ENCODE measurements at places on chromosomes 6 and 20. TPM values are rescaled to one million over a fixed set of nuclear protein-coding genes. Genes with fewer than 3 reads are reported as not detected.
A peak's percentile ranks its signal among the peaks of the same experiment; 100 is the strongest.

- no peak for DNase-seq
Measured at GRCh38 chr6:158313989-158314388, 1.7 kb downstream of the TULP4 start.

- DNase-seq: no peak
Measured at GRCh38 chr20:18609741-18610140, 21.9 kb downstream of the DTD1 start.

- DNase-seq: no peak
Measured at GRCh38 chr20:36466089-36466488, 75.2 kb upstream of the MYL9 start.

DNA sequence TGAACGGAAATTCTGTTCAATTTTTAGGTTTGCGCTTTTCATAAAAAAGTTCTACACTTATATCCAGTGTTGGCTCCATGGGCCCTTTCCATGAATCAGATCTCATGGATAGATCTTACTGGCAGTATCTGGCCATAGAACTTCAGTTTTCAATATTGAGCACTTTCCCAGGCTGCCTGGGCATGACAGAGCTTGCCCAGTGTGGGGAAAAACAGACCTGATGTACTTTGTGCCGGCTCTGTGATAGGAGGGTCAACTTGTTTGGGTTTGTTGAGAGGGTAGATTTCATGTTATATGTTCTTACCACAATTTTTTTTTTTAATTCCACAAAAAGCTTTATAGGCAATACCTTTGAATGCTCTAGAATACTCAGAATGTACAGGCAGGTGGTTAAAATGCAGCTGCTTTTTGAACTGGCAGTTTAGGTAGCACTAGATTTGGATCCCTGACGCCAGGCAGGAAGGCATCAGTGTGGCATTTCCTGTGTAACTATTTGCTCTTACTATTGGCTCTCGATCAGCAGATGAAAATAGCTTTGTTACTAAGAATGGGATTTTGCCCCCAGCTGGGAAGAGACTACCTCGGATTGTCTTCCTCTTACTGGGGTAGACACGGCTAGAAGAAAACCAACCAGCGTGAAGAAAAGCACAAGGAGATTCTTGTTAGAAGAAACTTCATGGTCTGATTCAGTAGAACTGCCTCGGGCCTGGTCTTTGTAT, 404.9 kb upstream of the SOX4 start:
- no peak for DNase-seq

DNA sequence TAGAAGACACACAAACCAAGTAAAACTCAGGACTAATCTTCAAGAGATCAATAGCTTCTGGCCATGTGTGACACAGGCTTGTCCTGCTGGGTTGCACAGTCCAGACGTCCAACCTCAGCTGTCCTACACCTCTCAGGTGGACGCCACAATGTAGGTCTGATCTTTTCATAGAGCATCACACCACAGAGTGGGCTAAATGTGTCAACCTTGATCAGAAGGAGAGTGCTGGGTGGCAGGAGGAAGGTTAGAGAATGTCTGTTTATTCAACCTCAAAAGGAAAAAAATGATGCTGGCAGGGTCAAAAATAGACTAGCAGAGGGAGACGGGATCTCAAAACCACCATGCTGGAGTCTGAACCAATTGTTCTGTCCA, 41.7 kb downstream of the GFOD1 start:
- DNase-seq: no peak

DNA sequence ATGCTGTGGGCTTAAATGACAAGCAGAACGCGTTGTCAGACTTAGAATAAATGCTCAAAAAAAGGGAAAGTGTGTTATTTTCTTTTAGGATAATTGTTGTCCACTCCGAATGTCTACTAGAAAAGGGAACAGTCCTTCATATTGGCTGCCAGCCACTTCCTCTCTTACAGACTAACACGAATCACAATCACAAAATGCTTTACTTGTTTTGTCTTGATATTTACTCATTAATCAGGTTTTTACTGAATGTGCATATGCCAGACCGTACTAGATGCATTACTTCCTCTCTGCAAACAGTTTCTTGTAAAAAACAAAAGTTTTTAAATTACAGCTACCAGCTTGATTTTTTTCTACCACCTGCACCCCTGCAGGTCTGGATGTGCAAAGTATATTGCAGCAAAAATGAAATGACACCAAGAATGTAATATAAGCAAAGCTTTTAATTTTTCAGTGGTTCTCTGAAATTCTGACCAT, 821 bp downstream of the DHX35 start:
- DNase-seq: no peak

DNA sequence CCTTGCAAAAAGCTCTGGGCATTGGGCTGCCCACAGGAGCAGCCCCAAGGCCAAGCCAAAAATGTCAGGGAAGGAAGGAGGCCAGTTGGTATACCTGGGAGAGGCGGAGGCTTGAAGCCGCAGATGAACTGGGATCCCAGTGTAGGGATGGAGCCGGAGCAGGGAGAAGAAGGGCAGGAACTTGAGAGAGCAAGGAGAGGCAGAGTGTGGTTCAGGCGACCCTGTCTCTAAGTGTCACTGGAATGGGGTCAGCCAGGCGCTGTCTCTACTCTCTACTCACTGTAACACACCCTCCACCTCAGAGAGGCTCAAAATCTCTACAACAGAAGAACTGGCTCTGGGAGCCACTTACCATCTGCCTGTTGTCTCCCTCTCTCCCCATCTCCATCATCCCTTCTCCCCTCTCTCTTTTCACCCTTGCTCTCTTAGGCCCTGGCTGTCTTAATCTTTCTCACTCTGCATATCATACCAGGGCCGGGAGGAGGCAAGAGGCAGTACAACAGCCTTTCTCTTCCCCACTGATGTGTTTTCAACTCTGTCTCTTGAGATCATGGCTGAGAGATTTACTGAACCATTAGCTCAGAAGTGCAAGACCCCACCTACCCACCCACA, 93.3 kb downstream of the CRYBG1 start:
- DNase-seq: no peak

DNA sequence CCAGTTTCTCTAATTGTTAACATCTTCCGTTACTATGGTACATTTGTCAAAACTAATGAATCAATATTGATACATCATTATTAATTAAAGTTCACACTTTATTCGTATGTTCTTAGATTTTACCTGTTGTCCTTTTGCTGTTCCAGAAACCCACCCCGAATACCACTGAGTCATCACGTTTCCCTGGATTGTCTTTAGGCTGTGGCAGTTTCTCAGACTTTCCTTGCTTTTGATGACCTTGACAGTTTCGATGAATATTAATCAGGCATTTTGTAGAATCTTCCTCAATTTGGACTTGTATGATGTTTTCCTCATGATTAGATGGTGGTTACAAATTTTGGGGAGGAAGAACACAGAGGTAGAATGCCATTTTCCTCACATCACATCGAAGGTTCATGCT, 39.1 kb upstream of the AIG1 start:
- DNase-seq: no peak

- no peak for DNase-seq
Measured at GRCh38 chr6:154345811-154346210, 10.8 kb downstream of the IPCEF1 start.

- no peak for DNase-seq
Measured at GRCh38 chr6:80456724-80457438, 350.4 kb downstream of the BCKDHB start.

DNA sequence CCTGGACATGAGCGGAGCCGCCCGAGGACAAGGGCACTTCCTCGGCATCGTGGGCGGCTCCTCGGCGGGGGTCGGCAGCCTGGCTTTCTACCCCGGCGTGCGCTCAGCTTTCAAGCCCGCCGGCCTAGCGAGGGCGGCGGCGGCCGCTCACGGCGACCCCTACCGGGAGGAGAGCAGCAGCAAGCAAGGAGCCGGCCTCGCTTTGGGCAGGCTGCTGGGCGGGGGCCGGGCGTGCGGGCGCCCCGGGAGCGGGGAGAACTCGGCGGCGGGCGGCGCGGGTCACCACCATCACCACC, 6.7 kb downstream of the PRDM13 start:
- peak; percentile 84 for DNase-seq

GRCh38 chr20:47493963-47494293, 7.8 kb upstream of the NCOA3 start:
- DNase-seq: no peak

GRCh38 chr6:103812970-103813369, 1046.7 kb downstream of the HACE1 start:
- DNase-seq: no peak

- DNase-seq: no peak
Measured at GRCh38 chr6:114987281-114987680, 644.5 kb upstream of the HS3ST5 start.

DNA sequence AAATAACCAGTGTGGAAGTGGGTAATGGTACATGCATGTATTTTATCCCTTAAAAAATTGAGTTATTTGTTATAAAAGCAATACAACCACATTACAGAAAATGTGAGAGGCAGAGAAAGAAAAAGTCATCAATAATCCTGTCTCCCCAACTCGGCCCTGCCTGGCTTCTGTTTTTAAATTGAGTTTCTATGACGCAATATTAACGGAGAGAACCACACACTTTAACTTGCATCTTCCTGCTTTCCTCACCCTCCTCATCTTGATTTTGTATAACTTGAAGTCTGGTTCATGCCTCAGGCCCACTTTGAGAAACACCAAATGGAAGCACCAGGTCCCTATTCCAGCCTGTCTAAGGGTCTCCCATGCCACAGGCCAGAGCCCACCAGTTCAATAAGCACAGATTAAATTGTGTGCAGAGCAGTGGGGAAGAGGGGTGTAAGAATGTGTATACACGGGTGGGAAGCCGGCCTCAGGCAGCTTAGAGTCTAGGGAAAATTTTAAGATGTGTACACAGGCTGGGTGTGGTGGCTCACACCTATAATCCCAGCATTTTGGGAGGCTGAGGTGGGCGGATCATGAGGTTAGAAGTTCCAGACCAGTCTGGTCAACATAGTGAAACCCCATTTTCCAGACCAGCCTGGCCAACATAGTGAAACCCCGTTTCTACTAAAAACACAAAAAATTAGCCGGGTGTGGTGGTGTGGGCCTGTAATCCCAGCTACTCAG, 15.9 kb downstream of the KCNK5 start:
- no peak for DNase-seq

- no peak for DNase-seq
Measured at GRCh38 chr6:102127253-102127652, 733.7 kb downstream of the GRIK2 start.

- peak; percentile 76 for DNase-seq
Measured at GRCh38 chr6:163329991-163330390, 84.5 kb upstream of the QKI start.

GRCh38 chr6:160102956-160103824, 18.4 kb upstream of the SLC22A1 start:
- DNase-seq: peak; percentile 92

DNA sequence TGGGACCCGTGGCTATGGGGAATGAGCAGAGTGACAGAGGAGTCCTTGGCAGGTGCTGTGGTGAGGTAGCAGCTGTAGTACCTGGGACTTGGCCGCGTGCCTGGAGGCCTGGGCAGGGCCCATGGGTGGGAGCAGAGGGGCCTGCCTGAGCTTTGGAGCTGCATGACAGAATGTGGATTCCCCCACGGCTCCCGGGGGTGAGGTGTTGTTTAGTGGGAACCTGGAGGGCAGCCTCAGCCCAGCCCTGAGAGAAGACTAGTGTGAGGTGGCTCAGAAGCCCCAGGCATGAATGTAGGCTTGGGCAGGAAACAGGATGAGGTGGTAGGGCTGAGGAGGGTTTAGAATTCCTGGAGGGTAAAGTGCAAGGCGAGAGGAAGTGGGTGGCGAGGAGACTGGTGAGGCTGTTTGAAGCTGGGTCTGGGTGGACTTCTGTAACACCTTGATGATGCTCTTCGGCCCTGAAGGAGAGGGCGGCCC, 86.5 kb upstream of the SCP2D1 start:
- no peak for DNase-seq

DNA sequence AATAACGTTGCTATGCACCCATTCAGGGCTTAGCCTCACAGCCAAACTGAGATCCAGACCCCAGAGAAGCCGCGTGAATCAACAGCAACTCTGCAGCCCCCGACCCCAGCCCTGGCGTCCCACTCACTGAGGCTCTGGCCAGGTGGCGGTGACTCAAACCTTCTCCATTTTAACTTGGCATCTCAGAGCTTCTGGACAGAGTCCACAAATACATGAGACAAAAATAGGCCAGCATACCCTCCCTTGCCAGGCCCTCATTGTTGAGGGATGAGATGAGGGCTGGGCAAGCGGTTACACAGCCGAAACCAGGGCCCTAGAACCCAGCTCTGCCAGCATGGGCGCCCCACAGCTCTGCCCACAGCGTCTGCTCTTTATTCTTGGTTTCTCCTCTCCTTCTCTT, 118.4 kb downstream of the MYLK4 start:
- DNase-seq: peak; percentile 90

DNA sequence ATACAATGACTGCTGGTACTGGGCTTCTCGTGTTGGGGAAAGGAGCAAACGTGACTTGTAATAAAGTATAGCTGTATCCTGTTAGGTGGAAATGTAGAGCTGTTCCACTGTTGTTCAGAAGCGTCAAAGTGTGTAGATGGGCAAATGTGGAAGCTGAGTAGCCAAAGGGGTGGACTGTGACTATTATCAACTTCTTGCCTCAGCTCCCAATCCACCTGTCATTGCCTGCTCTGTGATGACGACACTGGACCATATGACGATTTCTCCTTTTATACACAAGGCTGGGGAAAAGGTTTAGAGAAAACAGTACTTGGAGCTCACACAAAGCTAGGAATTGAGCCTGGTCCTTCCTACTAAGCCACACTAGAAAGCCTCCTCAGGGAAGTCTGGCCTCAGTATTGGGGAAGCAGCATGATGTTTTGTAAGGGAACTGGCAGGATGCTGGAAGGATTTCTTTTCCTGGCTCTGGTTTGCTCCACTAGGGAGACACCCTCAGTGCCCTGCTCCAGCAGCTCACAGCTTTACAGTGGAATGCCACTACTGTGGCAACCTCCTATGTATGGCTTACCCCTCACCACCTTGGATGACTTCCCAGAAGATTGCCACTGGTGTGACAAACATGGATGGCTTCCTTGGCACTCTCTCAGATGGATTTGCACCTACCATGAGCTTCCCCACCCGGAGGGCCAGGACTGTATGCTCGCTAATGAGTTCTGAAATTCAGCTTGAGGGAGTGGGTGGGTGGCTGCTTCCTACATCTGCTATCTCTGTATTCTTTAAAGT, 20.0 kb downstream of the CD164 start:
- no peak for DNase-seq

SEMG1 gene
- not detected for total RNA-seq

MTFR2 gene
- 1.5 TPM for total RNA-seq

C20orf144 gene
- under 0.01 TPM for total RNA-seq

GRM1 gene
- total RNA-seq: under 0.01 TPM

NKAIN4 gene
- total RNA-seq: not detected

PGC gene
- not detected for total RNA-seq

CMTR1 gene
- total RNA-seq: 39.5 TPM

IPCEF1 gene
- 0.88 TPM for total RNA-seq

EIF6 gene
- 109 TPM for total RNA-seq

C20orf202 gene
- not detected for total RNA-seq

COQ3 gene
- 3.5 TPM for total RNA-seq

TMEM244 gene
- total RNA-seq: not detected

ABHD16B gene
- not detected for total RNA-seq

CLDN20 gene
- not detected for total RNA-seq

BLTP3A gene
- 13.0 TPM for total RNA-seq

TBC1D32 gene
- total RNA-seq: 17.4 TPM

CSTF1 gene
- total RNA-seq: 26.8 TPM
